ENCODE measurements at places on chromosomes 1 and 21. TPM values are rescaled to one million over a fixed set of nuclear protein-coding genes. Genes with fewer than 3 reads are reported as not detected.
A peak's percentile ranks its signal among the peaks of the same experiment; 100 is the strongest.

The BNIPL gene
- polyA plus RNA-seq, result 0.10 TPM

The FMO2 gene
- polyA plus RNA-seq, result 7.1 TPM

The PLA2G2F gene
- not detected for polyA plus RNA-seq

The TCEANC2 gene
- polyA plus RNA-seq, result 3.0 TPM

The GBP4 gene
- 0.40 TPM for polyA plus RNA-seq

The SYT2 gene
- polyA plus RNA-seq, result 0.02 TPM

The RAVER2 gene
- 6.3 TPM for polyA plus RNA-seq

- H3K4me1 ChIP-seq, result no peaks in the 10 kb centered on the region
- H3K36me3 ChIP-seq, result no peaks in the 10 kb centered on the region
- H3K27me3 ChIP-seq, result peaks cover 27% of the 10 kb centered on the region
- H3K27ac ChIP-seq, result no peak overlapping the region
- DNase-seq, result no peak
These were observed 6.1 kb downstream of the HTR6 start for GRCh38 chr1:19670787-19671186.

DNA sequence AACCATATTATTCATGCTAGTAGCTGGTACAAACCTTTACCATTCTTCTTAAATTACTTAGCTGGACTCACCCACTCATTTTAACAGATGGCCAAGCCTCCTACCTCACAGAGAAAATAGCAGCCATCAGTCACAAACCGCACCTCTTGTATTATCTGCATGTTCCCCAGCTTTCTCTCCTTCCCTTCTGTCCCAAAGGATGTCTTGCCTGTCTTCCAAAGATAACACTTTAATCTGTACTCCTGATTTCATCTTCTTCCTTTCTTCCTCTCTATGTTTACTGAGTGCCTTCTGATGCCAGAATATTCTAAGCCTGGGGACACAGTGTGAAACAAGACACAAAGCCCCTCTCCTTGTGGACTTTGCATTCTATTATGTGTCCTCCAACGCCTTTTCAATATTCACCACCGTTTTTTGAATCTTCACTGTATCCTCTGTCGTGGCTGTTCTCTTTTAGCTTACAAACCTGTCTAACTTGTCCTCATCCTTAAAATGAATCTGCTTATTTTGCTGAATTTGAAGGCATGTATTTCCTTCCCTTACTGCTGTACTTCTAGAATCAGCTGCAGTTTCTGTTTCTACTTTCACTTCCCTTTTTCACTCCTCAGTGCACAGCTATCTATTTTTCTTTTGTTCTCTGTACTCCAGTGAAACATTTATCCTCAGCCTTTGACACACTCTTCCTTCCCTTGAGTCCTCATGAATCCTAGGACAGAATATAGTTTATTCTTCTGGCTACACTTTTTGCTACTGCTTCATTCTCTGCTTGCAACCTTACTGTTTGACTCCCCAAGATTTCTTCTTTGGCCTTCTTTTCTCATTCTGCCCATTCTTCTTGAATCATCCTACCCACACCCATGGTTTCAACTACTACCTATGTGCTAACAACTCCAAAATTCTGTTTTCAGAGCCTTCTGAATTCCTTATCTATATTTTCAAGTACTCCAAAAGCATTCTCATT lies 216.9 kb upstream of the SAMSN1 start:
- no peaks in the 10 kb centered on the region for H3K4me1 ChIP-seq
- no peaks in the 10 kb centered on the region for H3K36me3 ChIP-seq
- no peaks in the 10 kb centered on the region for H3K27me3 ChIP-seq
- H3K4me3 ChIP-seq, result no peak overlapping the region
- H3K27ac ChIP-seq, result no peak overlapping the region

- no peak overlapping the region for H3K4me3 ChIP-seq
- H3K27ac ChIP-seq, result no peak overlapping the region
- no peak for DNase-seq
- no peaks in the 10 kb centered on the region for H3K36me3 ChIP-seq
- no peaks in the 10 kb centered on the region for H3K4me1 ChIP-seq
These were observed 9.8 kb upstream of the KDM4A start for GRCh38 chr1:43639976-43640794.

DNA sequence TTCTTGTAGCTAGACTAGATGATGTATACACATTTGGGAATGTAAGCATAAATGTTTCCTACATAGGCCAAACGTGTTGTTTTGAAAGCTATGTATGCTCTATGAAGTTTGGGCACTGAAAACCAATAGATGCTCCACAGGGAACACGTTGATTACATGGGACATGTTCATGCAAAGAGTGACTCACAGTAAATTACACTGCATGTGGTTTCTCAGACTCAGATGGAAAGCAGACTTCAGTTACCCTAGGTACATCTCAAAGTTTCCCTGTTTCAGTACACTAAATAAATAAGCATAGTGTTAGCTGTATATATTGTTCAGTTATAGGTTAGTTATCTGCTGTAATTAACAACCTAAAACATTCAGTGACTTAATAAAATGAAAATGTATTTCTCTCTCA lies 301.9 kb upstream of the RUNX1 start:
- H3K27ac ChIP-seq, result no peak overlapping the region
- H3K4me3 ChIP-seq, result no peak overlapping the region
- peak; percentile 52 for DNase-seq
- no peaks in the 10 kb centered on the region for H3K4me1 ChIP-seq

- H3K36me3 ChIP-seq, result peaks cover 33% of the 10 kb centered on the region
- peaks cover 19% of the 10 kb centered on the region for H3K4me1 ChIP-seq
- DNase-seq, result no peak
- no peak overlapping the region for H3K4me3 ChIP-seq
- no peaks in the 10 kb centered on the region for H3K27me3 ChIP-seq
These were observed 31.8 kb downstream of the MEF2D start for GRCh38 chr1:156468693-156469345.

GRCh38 chr1:247914941-247915662 lies 5.0 kb upstream of the OR2T8 start:
- no peaks in the 10 kb centered on the region for H3K4me1 ChIP-seq
- no peaks in the 10 kb centered on the region for H3K27me3 ChIP-seq
- no peaks in the 10 kb centered on the region for H3K36me3 ChIP-seq

DNA sequence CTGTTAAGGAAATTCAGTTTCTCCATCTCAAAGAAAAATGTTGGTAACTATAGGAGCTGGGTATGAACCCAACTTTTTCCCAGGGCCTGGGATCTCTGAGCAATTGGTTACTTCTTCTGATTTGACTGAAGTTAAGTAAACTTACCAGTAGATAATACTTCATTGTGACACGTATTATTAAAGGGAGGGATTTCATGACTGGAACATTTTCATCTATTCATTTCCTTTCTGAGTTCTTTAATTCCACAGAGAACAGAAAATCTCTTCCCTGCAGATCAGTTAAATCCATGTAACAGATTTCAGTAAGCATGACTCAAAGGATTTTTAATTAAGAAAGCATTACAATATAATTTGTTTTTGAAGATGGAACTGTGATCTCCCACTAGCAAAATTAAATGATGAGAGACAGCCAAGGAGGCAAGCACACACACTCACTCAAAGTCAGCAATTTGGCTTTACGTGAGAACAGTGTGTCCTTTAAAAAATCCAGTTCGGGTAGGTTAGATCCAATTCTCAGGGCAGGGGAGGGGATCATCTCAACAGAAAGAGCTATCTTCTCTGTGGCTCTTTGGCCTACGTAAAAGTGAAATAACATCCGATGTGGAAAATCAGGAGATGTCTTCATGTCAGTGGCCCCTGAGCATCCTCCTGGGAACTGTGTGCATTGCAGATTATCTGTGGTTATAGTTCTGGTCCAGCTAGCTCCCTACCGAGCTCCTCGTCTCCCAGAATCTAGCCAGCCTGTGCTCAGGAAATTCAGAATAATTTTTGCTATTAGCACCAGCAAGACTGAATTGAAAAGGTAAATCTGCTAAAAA lies 10.8 kb upstream of the MYOC start:
- no peak overlapping the region for H3K4me3 ChIP-seq
- H3K36me3 ChIP-seq, result no peaks in the 10 kb centered on the region
- no peaks in the 10 kb centered on the region for H3K27me3 ChIP-seq
- no peak for DNase-seq
- H3K27ac ChIP-seq, result no peak overlapping the region

DNA sequence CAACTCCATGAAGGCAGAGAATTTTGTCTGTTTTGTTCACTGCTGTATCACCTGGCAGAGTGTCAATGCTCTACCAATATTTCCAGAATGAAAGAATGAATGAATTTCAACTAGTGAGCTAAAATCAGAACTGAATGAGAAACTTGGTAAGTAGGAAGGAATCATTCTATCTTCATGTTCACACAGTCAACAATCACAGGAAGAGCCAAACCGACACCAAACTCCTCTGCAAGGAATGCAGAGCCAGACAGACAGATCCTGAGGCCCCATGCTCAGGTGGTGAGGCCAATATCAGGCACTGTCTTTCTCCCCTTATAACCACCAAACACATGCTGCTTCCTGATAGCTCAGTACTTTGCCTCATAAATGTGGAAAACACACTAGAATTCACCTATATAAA lies 139.1 kb downstream of the SLC45A1 start:
- no peak overlapping the region for H3K27ac ChIP-seq
- no peaks in the 10 kb centered on the region for H3K27me3 ChIP-seq
- peaks cover 19% of the 10 kb centered on the region for H3K4me1 ChIP-seq
- no peaks in the 10 kb centered on the region for H3K36me3 ChIP-seq

GRCh38 chr1:233261206-233261605 lies 34.3 kb downstream of the PCNX2 start:
- no peaks in the 10 kb centered on the region for H3K4me1 ChIP-seq
- H3K27ac ChIP-seq, result no peak overlapping the region
- H3K36me3 ChIP-seq, result peaks cover 12% of the 10 kb centered on the region
- no peak for DNase-seq
- H3K4me3 ChIP-seq, result no peak overlapping the region

- no peak overlapping the region for H3K4me3 ChIP-seq
- H3K27ac ChIP-seq, result no peak overlapping the region
- H3K4me1 ChIP-seq, result no peaks in the 10 kb centered on the region
- H3K36me3 ChIP-seq, result no peaks in the 10 kb centered on the region
These were observed 3.8 kb upstream of the GRHL3 start for GRCh38 chr1:24315391-24315790.

GRCh38 chr1:97137862-97138514 lies 416.4 kb downstream of the PTBP2 start:
- H3K36me3 ChIP-seq, result no peaks in the 10 kb centered on the region
- no peaks in the 10 kb centered on the region for H3K27me3 ChIP-seq
- no peak overlapping the region for H3K27ac ChIP-seq
- H3K4me3 ChIP-seq, result no peak overlapping the region

GRCh38 chr1:114292194-114292593 lies 138.5 kb upstream of the SYT6 start:
- H3K4me1 ChIP-seq, result no peaks in the 10 kb centered on the region
- no peak for DNase-seq
- no peak overlapping the region for H3K4me3 ChIP-seq
- no peak overlapping the region for H3K27ac ChIP-seq
- H3K27me3 ChIP-seq, result no peaks in the 10 kb centered on the region

DNA sequence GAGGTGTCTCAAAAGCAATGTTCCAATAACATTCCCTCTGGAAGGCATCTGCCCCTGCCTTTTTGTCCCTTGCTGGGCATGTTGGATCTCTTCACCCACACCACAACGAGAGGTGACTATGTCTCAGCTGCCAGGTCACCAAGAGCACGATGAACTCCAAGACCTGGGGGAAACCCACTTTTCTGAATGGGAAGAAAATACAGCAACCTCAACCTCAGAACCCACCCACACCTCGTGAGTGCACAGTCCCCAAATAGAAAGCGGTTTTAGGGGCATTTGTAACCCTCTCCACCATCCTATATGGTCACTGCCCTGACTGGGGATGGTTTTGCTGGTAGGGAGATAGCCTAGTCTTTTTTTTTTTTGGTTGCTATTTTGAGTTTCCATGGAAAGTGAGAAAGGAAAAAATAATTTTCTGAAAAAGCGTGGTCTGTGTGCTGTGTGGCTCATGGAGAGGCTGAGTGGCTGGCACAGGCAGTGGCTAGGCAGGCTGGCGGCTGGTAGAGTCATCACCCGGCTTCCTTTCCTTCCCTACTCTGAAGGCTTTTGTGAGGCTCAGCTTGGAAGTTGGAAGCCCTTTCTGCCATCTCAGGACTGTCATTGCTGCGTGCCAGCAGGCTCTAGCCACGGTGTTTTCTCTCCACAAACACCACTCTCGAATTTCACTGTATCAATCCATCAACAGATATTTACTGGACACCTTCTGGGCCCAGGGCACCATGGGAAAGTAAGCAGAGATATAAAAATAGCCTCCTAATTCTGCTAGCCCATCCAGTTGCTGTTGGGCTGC lies 15.8 kb downstream of the TSPAN2 start:
- H3K4me3 ChIP-seq, result no peak overlapping the region
- H3K27me3 ChIP-seq, result peaks cover 17% of the 10 kb centered on the region
- H3K36me3 ChIP-seq, result no peaks in the 10 kb centered on the region

DNA sequence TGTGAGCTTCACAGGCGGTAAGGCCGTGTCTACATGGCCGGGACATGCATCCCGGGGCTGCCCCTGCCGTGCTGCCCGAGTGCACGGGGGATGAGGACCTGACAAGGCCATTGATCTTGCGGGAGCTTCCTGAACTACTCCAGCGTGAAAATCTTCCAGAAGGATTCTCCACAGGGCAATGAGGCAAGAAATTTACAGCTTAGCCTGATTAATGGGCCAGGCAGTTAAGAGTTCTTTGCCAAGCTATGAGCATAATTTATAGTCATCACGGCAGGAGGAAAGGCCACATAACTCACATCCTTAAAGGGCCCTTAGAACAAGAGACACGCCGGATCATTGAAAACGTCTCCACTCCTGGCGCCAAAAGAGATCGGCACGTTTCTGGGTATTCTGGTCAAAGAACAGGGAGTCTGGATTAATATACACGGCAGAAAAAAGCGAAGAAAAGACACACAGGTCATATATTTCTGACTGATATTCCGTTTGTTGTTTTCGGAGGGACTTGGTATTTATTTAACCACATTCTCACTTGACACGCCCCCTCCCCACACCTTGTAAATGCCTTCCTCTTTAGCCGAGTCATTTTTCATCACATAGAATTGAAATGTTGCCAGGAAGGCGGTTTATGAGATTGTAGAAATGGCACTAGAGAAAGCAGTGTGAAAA lies 180.5 kb downstream of the DYRK1A start:
- no peak for DNase-seq
- H3K27ac ChIP-seq, result no peak overlapping the region
- H3K36me3 ChIP-seq, result no peaks in the 10 kb centered on the region
- no peaks in the 10 kb centered on the region for H3K27me3 ChIP-seq
- no peaks in the 10 kb centered on the region for H3K4me1 ChIP-seq
- no peak overlapping the region for H3K4me3 ChIP-seq

GRCh38 chr1:221837896-221838295 lies 96.0 kb upstream of the DUSP10 start:
- no peak overlapping the region for H3K4me3 ChIP-seq
- H3K27me3 ChIP-seq, result no peaks in the 10 kb centered on the region
- H3K27ac ChIP-seq, result no peak overlapping the region

DNA sequence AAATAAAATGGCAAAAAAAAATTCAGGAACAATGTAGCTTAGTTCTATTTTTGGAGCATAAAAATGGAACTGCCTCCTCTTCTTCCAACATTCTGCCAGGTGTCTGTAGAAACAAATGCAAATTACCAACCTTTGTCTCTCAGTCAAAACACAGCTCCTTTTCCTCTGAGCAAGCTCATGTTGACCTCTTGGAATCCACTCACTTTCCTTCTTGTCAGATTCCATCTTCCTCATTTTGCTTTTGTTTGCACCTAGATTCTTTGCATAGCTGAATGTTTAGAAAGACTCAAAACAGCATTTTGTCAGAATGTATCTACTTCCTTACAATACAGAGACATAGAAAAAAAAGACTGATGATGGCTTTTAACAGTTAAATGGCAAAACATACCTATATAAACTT lies 178.2 kb downstream of the ADGRL2 start:
- no peak overlapping the region for H3K4me3 ChIP-seq
- H3K27me3 ChIP-seq, result no peaks in the 10 kb centered on the region
- no peaks in the 10 kb centered on the region for H3K36me3 ChIP-seq

GRCh38 chr21:31335957-31336738 lies 7.9 kb downstream of the TIAM1 start:
- no peaks in the 10 kb centered on the region for H3K36me3 ChIP-seq
- DNase-seq, result peak; percentile 86
- no peaks in the 10 kb centered on the region for H3K27me3 ChIP-seq
- H3K4me3 ChIP-seq, result no peak overlapping the region
- no peaks in the 10 kb centered on the region for H3K4me1 ChIP-seq
